ENCODE measurements at places on chromosomes 3 and 15.

DNA sequence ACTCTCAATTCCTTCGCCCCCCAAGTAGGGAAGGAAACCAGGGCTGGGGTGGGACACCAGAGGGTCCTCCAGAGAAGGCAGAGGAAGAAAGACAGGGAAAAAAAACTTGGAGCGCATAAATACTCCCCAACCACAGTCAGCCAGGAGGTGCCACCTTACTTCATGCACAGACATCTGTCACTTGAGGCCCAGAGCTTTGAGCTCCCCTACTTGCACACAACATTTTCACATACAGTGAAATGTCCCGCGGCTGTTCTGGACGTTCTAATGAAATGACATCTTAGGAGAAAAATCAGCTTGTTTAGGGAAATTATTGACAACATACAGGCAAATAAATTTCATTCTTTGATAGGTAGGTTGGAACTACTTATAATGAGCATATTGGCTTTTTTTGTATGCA lies 113.0 kb downstream of the LIPC start:
- DNase-seq: no peak

- DNase-seq: no peak
Observed at GRCh38 chr3:146125951-146126350, 35.0 kb downstream of the PLOD2 start.

- DNase-seq: no peak
Observed at GRCh38 chr15:31278061-31278445, 48.6 kb upstream of the KLF13 start.

DNA sequence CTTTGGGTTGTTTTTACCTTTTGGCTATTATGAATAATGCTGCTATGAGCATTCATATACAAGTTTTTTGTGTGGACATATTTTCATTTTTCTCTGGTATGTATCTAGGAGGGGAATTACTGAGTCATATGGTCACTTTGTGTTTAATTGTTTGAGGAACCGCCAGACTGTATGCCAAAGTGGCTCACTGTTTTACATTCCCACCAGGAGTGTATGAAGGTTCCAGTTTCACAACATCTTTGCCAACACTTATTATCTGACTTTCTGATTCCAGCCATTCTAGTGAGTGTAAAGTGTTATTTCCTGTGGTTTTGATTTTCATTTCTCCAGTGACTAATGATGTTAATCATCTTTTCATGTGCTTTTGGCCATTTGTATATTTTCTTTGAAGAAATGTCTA lies 51.8 kb downstream of the CMTM7 start:
- no peak for DNase-seq

- DNase-seq: peak; percentile 76
Observed at GRCh38 chr15:81752546-81752942, 293.3 kb downstream of the MEX3B start.

All from NCI-H774 (cell line).